Esophagus (tissue), 2 donors: ENCODE measurements at places on chromosomes 16 and 17. TPM values are rescaled to one million over a fixed set of nuclear protein-coding genes. Genes with fewer than 3 reads are reported as not detected.

The IRX3 gene
- polyA plus RNA-seq = 20.2 TPM

The FBXW10 gene
- polyA plus RNA-seq = 0.39 TPM

The GRIN2A gene
- polyA plus RNA-seq = 0.04 TPM

The HAP1 gene
- 0.35 TPM for polyA plus RNA-seq

The CD300LB gene
- polyA plus RNA-seq = 0.06 TPM

The SENP3 gene
- polyA plus RNA-seq = 21.6 TPM

The KCNJ16 gene
- 0.04 TPM for polyA plus RNA-seq
